ENCODE measurements at places on chromosomes 11 and 22.

- no peak for DNase-seq
Observed at GRCh38 chr11:10540546-10540914, 457 bp downstream of the RNF141 start.

- DNase-seq, result no peak
Observed at GRCh38 chr11:79167510-79168188, 273.2 kb downstream of the TENM4 start.

GRCh38 chr11:99925968-99926367 lies 761.1 kb upstream of the ARHGAP42 start:
- DNase-seq, result no peak

DNA sequence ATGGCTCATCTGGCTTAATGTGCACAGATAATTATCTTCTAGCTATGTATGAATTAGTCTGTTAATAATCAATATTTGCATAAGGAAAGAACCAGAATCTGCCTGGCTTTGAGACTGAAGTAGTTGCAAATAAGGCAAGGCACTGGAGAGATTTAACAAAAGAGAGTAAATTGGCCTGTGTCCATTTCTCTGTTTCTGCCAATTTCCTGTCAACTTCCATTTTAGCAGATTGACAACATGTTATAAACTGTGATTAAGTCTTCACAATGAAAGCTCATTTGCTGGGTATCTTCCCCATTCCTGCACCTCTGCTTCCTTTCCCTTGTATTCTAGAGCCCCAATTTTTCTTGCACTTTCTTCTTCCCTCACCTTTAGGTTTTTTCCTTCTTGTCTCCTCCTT lies 5.3 kb upstream of the TMEM123 start:
- peak; percentile 43 for DNase-seq

GRCh38 chr11:110761991-110762390 lies 49.8 kb upstream of the ARHGAP20 start:
- DNase-seq, result no peak
